ENCODE measurements at places on chromosomes 5 and 9. TPM values are rescaled to one million over a fixed set of nuclear protein-coding genes. Genes with fewer than 3 reads are reported as not detected.

The CDH12 gene
- not detected for total RNA-seq

- no peaks in the 10 kb centered on the region for H3K36me3 ChIP-seq
- DNase-seq: no peak
- no peak overlapping the region for H3K27ac ChIP-seq
- no peaks in the 10 kb centered on the region for H3K27me3 ChIP-seq
Measured at GRCh38 chr5:57431759-57432158, 50.9 kb downstream of the ACTBL2 start.

The COL23A1 gene
- total RNA-seq: not detected

DNA sequence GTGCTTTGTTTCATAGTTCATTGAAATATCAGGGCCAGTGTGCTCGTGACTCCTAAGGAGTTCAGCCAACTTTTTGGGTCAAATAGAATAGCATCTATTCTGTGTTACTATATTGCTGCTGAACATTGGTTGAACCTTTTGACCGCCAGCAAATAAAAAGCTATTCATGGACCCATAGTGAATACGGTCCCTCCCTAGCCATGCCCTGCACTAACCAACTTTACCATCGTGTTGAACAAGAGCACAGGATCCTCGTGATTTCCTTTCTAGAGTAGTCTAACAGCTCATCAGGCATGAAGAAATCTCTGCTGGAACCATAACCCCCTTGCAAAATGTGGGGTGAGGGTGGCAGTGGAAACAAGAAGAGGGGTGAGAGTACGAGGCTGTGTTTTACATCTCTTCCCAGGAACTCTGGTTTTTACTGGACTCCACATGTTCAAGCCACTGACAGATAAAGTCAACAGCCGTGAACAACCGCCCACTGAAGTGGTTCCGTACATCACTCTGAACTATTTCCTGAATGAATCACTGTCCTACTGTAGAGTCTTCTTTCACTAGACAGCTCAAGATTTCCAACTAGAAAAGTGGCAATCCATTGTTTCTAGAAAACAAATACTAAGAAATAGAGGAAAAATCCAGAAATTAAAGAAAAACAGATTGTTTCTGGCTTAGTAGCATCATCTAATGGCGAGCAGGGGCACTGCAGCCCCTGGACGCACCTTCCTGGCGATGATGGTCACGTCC is 70.1 kb upstream of the SPATA31E1 start:
- H3K4me1 ChIP-seq: peaks cover 25% of the 10 kb centered on the region
- H3K4me3 ChIP-seq: no peak overlapping the region
- peak overlapping the region; percentile 12 for H3K27ac ChIP-seq
- no peak for DNase-seq
- no peaks in the 10 kb centered on the region for H3K36me3 ChIP-seq
- peaks cover 13% of the 10 kb centered on the region for H3K27me3 ChIP-seq

DNA sequence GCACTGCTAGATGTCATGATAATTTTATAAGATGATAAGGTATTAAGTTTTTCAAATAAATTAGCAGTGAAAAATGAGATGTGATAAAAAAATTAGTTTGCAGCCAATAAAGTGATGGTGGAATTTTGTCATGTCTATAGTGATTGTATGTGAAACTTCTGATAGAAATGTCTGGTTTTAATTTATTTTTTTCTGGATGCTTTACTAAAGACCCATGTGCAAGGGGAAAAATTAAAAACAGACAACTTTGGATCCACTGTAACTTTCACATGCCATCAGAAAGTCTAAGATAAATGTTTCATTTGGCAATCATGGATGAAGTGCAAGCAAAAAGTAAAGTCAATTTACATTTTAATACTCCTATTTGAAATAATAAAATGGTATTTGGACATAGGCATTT is 4.4 kb upstream of the NDUFS4 start:
- H3K27ac ChIP-seq: no peak overlapping the region
- H3K4me3 ChIP-seq: no peak overlapping the region
- no peak for DNase-seq
- no peaks in the 10 kb centered on the region for H3K36me3 ChIP-seq
- H3K4me1 ChIP-seq: peaks cover 8% of the 10 kb centered on the region

- H3K4me1 ChIP-seq: peaks cover 8% of the 10 kb centered on the region
- H3K36me3 ChIP-seq: no peaks in the 10 kb centered on the region
- DNase-seq: no peak
Measured at GRCh38 chr9:132585954-132586829, 3.8 kb downstream of the BARHL1 start.

The NME5 gene
- total RNA-seq: not detected

DNA sequence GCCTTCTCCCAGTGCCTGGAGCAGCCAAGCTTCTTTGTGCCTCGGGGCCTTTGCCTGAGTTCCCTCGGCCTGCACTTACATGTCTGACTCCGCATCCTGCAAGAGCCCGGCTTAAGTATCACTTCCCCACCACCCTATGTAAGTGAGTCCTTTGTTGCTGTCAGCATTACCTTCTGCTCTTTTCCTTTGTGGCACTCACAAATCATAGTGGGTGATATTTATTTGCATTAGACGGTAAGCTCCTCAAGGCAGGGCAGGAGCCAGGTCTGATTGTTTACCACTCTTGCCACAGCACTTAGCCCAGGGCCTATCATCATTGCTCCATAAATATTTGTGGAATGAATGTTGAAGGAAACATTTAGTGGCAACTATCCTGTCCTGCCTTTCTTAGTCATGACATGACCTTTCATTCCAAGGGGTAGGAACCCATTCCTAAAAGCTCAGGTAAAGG is 4.8 kb downstream of the GM2A start:
- peaks cover 11% of the 10 kb centered on the region for H3K36me3 ChIP-seq
- no peaks in the 10 kb centered on the region for H3K27me3 ChIP-seq
- H3K27ac ChIP-seq: no peak overlapping the region
- no peak overlapping the region for H3K4me3 ChIP-seq
- peaks cover 26% of the 10 kb centered on the region for H3K4me1 ChIP-seq
- DNase-seq: no peak

GRCh38 chr9:134871697-134872340 is 8.8 kb upstream of the FCN2 start:
- no peak overlapping the region for H3K4me3 ChIP-seq
- no peak for DNase-seq
- H3K27me3 ChIP-seq: peaks cover 2% of the 10 kb centered on the region

- DNase-seq: no peak
- H3K27ac ChIP-seq: no peak overlapping the region
- H3K4me3 ChIP-seq: no peak overlapping the region
- peaks cover 30% of the 10 kb centered on the region for H3K4me1 ChIP-seq
Measured at GRCh38 chr9:93477397-93477796, 24.0 kb upstream of the FAM120AOS start.

The ADCY2 gene
- total RNA-seq: not detected

DNA sequence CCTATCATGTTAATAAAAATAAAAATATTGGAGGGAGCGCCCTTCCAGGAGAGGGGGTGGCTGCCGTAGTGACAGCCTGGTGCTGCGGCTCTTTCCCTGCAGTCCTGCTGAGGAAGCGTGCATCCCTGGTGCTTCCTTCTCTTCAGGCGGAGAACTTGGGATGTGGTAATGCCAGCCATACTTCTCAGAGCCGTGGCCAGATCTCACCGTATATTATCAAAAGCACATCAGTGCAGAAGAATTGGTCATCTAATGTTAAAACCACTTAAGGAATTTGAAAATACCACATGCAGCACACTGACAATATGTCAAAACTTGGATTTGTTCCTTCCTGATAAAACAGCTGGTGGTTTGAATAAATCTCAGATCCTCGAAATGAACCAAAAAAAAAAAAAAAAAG is 17.7 kb downstream of the C9orf40 start:
- H3K36me3 ChIP-seq: no peaks in the 10 kb centered on the region
- H3K4me1 ChIP-seq: no peaks in the 10 kb centered on the region
- H3K27ac ChIP-seq: no peak overlapping the region
- no peak overlapping the region for H3K4me3 ChIP-seq
- no peak for DNase-seq
- peaks cover 9% of the 10 kb centered on the region for H3K27me3 ChIP-seq

- no peaks in the 10 kb centered on the region for H3K36me3 ChIP-seq
- H3K27me3 ChIP-seq: peaks cover 35% of the 10 kb centered on the region
- no peaks in the 10 kb centered on the region for H3K4me1 ChIP-seq
- no peak for DNase-seq
Measured at GRCh38 chr5:150305095-150305494, 2.4 kb upstream of the ARSI start.

GRCh38 chr9:122944960-122945888 is 4.4 kb downstream of the RABGAP1 start:
- H3K36me3 ChIP-seq: peaks cover 15% of the 10 kb centered on the region
- peaks cover 46% of the 10 kb centered on the region for H3K4me1 ChIP-seq
- DNase-seq: no peak
- no peaks in the 10 kb centered on the region for H3K27me3 ChIP-seq
- peak overlapping the region; percentile 22 for H3K4me3 ChIP-seq
- H3K27ac ChIP-seq: no peak overlapping the region

The SLC6A18 gene
- not detected for total RNA-seq

DNA sequence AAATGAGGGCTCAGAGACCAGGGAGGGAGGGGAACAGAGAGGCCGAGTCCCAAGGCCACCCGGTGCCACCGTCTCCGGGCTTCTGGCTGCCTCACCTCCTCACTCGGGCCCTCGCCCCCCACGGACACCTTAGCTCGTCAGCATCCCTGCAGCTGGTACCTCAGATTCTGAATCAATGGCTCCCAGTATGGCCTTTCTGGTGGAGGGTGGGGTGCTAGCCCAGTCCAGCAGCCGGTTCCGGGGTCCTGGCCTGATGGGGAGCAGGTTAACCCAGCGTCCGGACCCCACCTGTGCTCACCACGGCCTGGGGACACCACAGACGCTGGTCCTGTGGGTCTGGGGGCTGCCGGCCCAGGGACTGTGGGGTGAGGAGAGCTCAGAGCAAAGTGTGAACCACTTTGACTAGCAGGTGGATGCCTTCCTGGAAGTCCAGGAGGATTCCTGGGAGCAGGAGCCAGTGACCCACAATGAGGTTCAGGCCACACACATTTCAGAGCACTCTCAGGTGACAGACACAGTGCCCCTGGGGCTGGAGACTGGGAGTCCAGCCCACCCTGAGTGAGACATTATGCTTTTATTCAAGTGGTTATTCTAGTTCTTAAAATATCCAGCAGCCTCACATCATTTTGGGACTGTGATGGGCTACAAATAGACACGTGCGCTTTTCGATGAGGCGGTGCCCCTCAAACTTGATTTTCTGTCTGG is 53.3 kb downstream of the AHRR start:
- no peaks in the 10 kb centered on the region for H3K27me3 ChIP-seq
- peak; percentile 0 for DNase-seq
- peaks cover 64% of the 10 kb centered on the region for H3K4me1 ChIP-seq
- H3K36me3 ChIP-seq: peaks cover 14% of the 10 kb centered on the region
- H3K4me3 ChIP-seq: peak overlapping the region; percentile 72

DNA sequence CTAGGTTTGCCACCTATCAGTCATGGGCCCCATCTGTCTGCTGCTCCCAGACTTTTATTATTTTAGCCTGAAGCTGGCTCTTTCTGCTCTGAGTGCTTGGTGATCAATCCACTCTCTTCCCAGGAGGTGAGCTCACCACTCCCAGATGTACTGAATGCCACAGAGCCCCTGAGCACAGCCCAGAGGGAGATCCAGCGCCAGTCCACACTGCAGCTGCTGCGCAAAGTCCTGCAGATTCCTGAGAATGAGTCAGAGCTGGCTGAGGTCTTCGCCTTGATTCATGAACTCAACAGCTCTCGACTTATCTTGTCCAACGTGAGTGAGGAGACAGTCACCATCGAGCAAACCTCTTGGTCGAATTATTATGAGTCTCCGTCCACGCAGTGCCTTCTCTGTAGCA is 36.0 kb downstream of the HMGXB3 start:
- H3K36me3 ChIP-seq: peaks cover 73% of the 10 kb centered on the region
- H3K4me3 ChIP-seq: no peak overlapping the region
- H3K27ac ChIP-seq: no peak overlapping the region
- DNase-seq: no peak
- H3K4me1 ChIP-seq: no peaks in the 10 kb centered on the region
- no peaks in the 10 kb centered on the region for H3K27me3 ChIP-seq

GRCh38 chr5:155091063-155091648 is 77.6 kb downstream of the KIF4B start:
- no peaks in the 10 kb centered on the region for H3K36me3 ChIP-seq
- no peaks in the 10 kb centered on the region for H3K4me1 ChIP-seq
- no peak overlapping the region for H3K4me3 ChIP-seq
- DNase-seq: no peak
- no peak overlapping the region for H3K27ac ChIP-seq

GRCh38 chr9:115328677-115329076 is 210.7 kb upstream of the TNC start:
- H3K4me3 ChIP-seq: no peak overlapping the region
- H3K36me3 ChIP-seq: no peaks in the 10 kb centered on the region
- H3K27me3 ChIP-seq: peaks cover 2% of the 10 kb centered on the region

DNA sequence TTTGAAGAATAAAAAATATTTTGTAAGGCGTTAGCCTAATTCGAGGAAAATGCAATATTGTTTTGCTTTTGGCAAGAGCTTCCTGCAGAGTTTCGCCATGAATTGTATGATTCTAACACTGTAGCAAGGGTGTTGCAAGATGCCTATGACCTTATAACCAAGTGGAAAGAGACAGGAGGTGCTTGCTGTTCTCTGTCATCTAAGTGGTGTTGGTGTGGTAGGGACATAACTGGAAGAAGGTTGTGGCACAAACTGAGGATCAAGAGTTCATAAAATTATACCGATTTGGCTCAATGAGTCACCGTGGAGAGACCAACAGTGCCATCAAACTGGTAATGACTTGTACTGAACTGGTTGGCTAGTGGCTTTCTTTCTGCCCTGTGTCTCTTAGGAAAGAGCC is 6.3 kb downstream of the STC2 start:
- DNase-seq: no peak
- no peaks in the 10 kb centered on the region for H3K27me3 ChIP-seq
- peaks cover 70% of the 10 kb centered on the region for H3K36me3 ChIP-seq
- H3K27ac ChIP-seq: no peak overlapping the region

DNA sequence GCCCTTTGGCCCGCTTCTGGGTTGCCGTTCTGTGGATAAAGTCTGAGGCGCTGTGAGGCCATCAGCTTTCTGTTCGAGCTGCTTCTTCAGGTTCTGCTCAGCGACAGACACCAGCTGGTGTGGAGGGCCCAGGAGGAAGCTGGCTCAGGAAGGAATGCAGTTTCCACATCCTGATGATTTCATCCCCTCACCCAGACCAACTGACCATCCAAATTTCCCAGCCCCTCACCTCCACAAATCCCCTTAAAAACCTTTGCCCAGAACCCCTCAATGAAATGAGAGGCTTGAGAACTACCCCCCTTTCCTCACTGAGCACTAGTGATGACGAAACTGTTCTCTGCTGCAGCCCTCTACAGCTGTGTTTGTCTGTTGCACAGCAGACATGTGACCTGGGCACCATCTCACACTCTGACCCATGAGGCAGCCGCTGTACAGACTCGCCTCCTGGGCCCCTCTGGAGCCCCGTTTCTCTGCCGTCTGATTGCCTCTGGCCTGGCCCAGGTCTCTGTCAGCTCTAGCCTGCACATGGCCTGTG is 45.4 kb downstream of the SPATA31C2 start:
- DNase-seq: no peak
- no peak overlapping the region for H3K4me3 ChIP-seq
- no peaks in the 10 kb centered on the region for H3K36me3 ChIP-seq

DNA sequence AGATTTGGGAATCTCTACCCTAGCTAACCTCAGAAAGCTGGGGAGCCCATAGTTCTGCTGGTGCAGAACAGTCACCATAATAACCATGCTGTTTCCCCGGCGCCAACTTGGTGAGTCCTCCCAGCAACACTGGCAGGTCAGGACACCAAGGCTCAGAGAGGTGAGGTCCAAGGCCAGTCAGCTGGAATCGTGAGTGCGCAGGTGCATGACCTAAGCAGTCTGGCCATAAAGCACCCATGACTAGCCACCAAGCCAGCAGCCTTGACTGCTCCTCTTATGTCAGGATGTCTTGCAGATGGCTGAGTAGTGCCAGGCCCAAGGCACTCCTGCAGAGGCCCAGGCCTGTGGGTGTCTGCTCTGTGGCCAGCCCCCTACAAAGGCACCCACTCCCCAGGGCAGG is 2.6 kb downstream of the RNF44 start:
- peak overlapping the region; percentile 96 for H3K4me3 ChIP-seq
- peaks cover 19% of the 10 kb centered on the region for H3K36me3 ChIP-seq
- H3K27ac ChIP-seq: peak overlapping the region; percentile 97
- peaks cover 52% of the 10 kb centered on the region for H3K4me1 ChIP-seq
- no peak for DNase-seq

Measured in activated T-helper 1 cell treated with anti-CD3 and anti-CD28 coated beads, Interleukin-12 subunit alpha, Interleukin-12 subunit beta, Interleukin-2, Interleukin-4 antibody, amounts not matched to agents 30 ng/mL and 10 ng/mL and 1 ng/mL, durations not matched to agents 14 hours and 24 hours and 36 hours (primary cell).